Kidney (tissue), 22 donors: ENCODE measurements at places on chromosomes 1 and 21. TPM values are rescaled to one million over a fixed set of nuclear protein-coding genes. Genes with fewer than 3 reads are reported as not detected.

DNA sequence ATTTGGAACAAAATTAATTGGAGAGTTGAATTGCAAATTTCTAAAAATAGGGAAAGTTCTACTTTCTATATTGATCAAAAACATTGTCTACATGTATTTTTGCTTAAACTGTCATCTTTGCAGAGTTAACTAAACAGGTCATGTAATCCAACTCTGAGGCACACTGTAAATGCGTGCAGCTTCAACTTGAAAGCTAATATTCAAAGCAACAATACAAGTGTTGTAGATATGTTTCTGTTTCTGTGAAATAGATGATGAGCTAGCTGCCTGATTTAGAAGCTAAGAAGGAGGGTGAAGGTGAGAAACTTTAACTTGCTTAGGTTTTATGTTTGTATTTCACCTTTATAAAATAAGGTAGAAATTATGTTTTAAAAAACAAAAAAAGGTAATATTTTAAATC is 77.2 kb downstream of the IVNS1ABP start:
- no peaks in the 10 kb centered on the region for H3K4me1 ChIP-seq
- no peak for DNase-seq

- no peaks in the 10 kb centered on the region for H3K27me3 ChIP-seq
- H3K27ac ChIP-seq: no peak overlapping the region
- no peaks in the 10 kb centered on the region for H3K36me3 ChIP-seq
- no peak for DNase-seq
Observed at GRCh38 chr1:164423136-164423535, 135.8 kb upstream of the PBX1 start.

- H3K27me3 ChIP-seq: no peaks in the 10 kb centered on the region
- H3K4me1 ChIP-seq: no peaks in the 10 kb centered on the region
- DNase-seq: no peak
- H3K27ac ChIP-seq: no peak overlapping the region
Observed at GRCh38 chr1:38964140-38964548, 22.5 kb upstream of the RHBDL2 start.

GRCh38 chr21:38487901-38488639 is 10.2 kb downstream of the ERG start:
- H3K27me3 ChIP-seq: no peaks in the 10 kb centered on the region
- no peaks in the 10 kb centered on the region for H3K36me3 ChIP-seq
- peak overlapping the region; percentile 35 for H3K27ac ChIP-seq
- peaks cover 7% of the 10 kb centered on the region for H3K4me1 ChIP-seq
- no peak overlapping the region for H3K4me3 ChIP-seq

DNA sequence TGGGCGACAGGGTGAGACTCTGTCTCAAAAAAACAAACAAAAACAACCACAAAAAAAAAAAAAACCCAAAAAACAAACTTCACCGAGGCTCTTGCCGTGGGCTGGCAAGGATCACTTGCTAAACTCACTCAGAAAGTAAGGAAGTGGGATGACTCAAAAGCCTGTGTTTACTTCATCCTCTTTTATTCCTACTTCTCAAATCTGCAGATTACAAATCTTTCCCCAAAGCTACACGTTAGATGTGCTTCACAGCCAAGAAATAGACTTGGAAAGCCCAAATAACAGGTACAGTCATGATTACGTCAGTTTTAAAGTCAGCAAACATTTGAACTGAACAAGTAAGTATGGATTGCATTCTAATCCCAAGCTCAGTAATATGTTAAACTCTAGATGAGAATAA is 359.3 kb downstream of the ADGRL2 start:
- no peak overlapping the region for H3K27ac ChIP-seq
- no peak for DNase-seq
- no peaks in the 10 kb centered on the region for H3K27me3 ChIP-seq

- H3K36me3 ChIP-seq: peaks cover 15% of the 10 kb centered on the region
- H3K4me3 ChIP-seq: no peak overlapping the region
- peak overlapping the region; percentile 74 for H3K27ac ChIP-seq
- no peak for DNase-seq
- no peaks in the 10 kb centered on the region for H3K4me1 ChIP-seq
- no peaks in the 10 kb centered on the region for H3K27me3 ChIP-seq
Observed at GRCh38 chr1:161206411-161207140, 4.4 kb downstream of the NDUFS2 start.

DNA sequence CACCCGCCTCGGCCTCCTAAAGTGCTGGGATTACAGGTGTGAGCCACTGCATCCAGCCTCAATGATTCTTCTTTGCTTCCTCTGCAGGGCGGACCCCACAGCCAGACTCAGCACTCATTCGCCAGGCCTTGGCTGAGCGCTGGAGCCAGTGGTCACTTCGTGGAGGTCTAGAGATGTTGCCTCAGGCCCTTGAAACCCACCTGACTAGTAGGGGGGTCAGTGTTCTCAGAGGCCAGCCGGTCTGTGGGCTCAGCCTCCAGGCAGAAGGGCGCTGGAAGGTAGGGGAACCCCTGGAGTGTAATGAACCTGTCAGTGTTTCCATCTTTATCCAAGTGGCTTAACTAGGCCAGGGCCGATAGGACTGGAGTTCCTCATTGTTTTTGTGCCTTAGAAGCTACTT is 2.7 kb downstream of the PPOX start:
- no peak overlapping the region for H3K4me3 ChIP-seq
- H3K27me3 ChIP-seq: no peaks in the 10 kb centered on the region

Gene ADORA1
- polyA plus RNA-seq: 21.2 TPM

- H3K36me3 ChIP-seq: no peaks in the 10 kb centered on the region
- H3K4me1 ChIP-seq: no peaks in the 10 kb centered on the region
- no peaks in the 10 kb centered on the region for H3K27me3 ChIP-seq
- DNase-seq: no peak
- H3K27ac ChIP-seq: no peak overlapping the region
- H3K4me3 ChIP-seq: no peak overlapping the region
Observed at GRCh38 chr21:39126486-39126806, 56.8 kb downstream of the PSMG1 start.

DNA sequence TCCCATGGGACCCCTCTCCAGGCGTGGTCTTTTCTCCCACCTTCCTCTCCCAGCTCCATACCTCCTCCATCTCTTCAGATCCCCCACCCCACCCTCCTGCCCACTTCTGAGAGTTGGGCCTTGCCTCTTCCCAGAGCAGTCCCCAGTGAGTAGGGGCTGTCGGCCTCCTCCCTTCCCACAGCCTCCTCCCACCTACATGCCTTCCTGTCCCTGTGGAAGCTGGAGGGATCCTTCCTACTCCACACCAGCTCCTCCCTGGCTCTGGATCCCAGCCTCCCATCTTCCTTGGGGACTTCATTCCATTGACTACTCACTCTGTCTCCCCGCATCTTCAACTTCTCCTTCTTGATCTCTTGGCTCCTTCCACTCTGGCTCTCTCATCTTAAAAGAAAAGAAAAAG is 24.9 kb downstream of the KCNQ4 start:
- no peaks in the 10 kb centered on the region for H3K27me3 ChIP-seq
- no peak overlapping the region for H3K4me3 ChIP-seq
- H3K27ac ChIP-seq: no peak overlapping the region
- no peaks in the 10 kb centered on the region for H3K36me3 ChIP-seq

- no peak for DNase-seq
- H3K27me3 ChIP-seq: no peaks in the 10 kb centered on the region
- no peaks in the 10 kb centered on the region for H3K36me3 ChIP-seq
Observed at GRCh38 chr1:38197312-38198061, 150.9 kb upstream of the POU3F1 start.

Gene PCBP3
- 2.3 TPM for polyA plus RNA-seq

DNA sequence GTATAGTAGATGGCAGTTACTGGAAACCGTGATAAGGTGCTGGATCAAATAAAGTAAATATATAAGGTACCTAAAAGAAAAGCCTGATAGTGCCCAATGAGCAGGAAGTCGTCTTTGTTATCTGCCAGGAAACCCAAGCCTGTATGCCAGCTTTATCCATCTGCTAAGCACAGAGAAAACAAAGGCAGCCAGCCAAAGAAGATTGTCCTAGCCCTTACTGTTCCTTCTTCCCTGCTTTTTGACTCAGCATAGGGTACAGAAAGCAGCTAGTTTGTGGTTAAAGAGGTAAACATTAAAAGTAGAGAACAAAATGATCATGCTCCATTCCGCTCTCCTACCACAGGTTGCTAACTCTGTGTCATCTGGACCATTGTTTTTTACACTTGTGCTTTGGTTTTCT is 10.1 kb downstream of the KRTAP22-2 start:
- no peaks in the 10 kb centered on the region for H3K4me1 ChIP-seq
- DNase-seq: no peak
- no peaks in the 10 kb centered on the region for H3K36me3 ChIP-seq
- no peak overlapping the region for H3K27ac ChIP-seq
- no peak overlapping the region for H3K4me3 ChIP-seq

DNA sequence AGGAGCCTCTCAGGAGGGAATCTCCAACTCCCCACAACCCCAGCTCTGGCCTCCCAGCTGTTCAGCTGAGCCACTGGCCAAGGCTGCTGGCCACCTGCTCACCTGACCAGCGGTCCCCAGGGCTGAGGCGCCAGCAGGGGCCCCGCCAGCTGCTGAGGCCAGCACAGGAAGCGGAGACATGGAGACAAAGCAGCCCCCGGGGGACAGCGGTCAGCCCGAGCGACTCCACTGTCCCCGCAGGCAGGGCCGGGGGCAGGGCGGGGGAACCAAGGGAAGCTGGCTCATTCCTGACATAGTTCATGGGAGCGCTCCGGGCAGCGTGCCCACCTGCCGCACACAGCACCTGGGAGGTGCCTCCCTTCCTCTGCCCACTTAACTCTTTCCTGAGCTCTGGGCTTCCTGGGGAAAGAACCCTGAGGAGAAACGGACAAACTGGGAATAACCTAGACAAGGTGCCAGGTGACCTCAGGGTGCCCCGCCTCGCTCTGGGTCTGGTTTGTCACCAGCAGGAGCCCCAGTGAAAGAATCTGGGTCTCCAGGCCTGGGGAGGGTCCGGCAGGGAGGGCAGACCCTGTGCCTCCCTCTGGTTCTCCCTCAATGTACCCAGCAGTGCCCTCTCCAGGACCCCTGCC is 10.7 kb downstream of the EPHA2 start:
- H3K27me3 ChIP-seq: no peaks in the 10 kb centered on the region
- H3K4me1 ChIP-seq: peaks cover 4% of the 10 kb centered on the region
- H3K36me3 ChIP-seq: peaks cover 28% of the 10 kb centered on the region
- DNase-seq: peak; percentile 85

GRCh38 chr1:24708938-24709337 is 36.3 kb upstream of the CLIC4 start:
- no peaks in the 10 kb centered on the region for H3K27me3 ChIP-seq
- H3K36me3 ChIP-seq: no peaks in the 10 kb centered on the region
- no peak overlapping the region for H3K27ac ChIP-seq
- no peaks in the 10 kb centered on the region for H3K4me1 ChIP-seq
- no peak overlapping the region for H3K4me3 ChIP-seq

DNA sequence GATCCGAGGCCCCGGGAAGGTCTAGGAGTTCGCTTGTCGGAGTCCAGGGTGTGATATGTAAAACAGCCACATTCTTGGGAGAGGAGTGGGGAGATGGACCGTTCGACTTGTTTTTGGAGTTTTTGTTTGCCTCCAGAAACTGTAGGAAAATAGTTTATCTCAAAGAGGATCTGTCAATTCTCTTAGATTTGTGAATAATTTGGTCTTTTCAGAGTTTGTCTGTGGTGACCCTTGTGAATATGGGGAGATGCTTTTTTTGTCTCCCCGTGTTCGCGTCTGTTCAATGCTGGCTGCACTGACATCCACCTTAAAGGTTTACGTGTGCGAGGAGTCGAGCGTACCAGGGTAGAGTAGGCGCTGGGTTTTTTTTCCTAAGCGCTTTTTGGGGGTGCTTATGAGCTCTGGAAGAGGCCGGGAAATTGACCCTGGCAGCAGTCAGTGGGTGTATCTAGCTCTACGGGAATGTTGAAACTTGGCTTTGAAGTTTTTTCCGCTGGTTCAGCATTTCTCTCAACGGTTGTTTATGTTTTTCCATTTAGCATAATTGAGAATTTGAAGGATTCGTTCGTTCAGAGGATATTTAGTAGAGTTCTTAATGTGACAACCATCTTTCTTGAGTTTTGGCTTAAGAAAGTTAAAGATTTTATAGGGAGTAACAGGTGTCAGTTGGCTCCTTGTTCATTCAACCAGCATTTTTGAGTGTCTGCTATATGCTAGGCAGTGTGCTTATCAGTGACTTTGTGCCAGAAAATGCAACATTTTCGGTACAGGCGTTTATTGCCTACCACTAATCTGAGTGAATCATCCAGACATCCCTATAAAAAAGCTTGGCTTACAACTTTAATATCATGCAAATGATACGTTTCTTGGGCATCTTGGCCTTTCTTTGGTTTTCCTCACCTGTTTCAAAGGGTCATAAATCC is 1.2 kb downstream of the SZRD1 start:
- H3K27ac ChIP-seq: peak overlapping the region; percentile 96
- peaks cover 4% of the 10 kb centered on the region for H3K4me1 ChIP-seq

- peak; percentile 93 for DNase-seq
- H3K36me3 ChIP-seq: peaks cover 6% of the 10 kb centered on the region
- H3K27ac ChIP-seq: peak overlapping the region; percentile 11
- H3K27me3 ChIP-seq: no peaks in the 10 kb centered on the region
Observed at GRCh38 chr1:16048573-16049189, 5.1 kb downstream of the CLCNKB start.

DNA sequence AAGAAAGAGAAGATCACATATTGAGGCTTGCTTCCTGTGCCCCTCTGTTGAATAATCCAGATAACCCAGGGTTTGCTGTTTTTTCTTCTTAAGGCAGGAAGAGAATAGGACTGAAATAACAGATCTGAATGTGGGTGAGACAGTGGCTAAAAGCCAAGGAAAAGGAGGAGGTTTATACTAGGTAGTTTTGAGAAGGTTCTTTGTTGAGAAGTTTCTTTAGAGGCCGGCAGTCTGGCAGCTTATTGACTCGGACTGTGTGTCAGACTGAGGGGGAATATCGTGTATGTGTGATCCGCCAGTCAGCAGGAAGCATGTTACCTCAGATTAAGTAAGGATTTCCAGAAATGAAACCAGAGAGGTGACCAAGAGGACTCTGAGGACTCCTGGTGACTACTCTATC is 119.8 kb downstream of the PLA2G4A start:
- DNase-seq: no peak
- H3K4me3 ChIP-seq: no peak overlapping the region
- H3K36me3 ChIP-seq: no peaks in the 10 kb centered on the region
- no peak overlapping the region for H3K27ac ChIP-seq
- H3K27me3 ChIP-seq: no peaks in the 10 kb centered on the region

DNA sequence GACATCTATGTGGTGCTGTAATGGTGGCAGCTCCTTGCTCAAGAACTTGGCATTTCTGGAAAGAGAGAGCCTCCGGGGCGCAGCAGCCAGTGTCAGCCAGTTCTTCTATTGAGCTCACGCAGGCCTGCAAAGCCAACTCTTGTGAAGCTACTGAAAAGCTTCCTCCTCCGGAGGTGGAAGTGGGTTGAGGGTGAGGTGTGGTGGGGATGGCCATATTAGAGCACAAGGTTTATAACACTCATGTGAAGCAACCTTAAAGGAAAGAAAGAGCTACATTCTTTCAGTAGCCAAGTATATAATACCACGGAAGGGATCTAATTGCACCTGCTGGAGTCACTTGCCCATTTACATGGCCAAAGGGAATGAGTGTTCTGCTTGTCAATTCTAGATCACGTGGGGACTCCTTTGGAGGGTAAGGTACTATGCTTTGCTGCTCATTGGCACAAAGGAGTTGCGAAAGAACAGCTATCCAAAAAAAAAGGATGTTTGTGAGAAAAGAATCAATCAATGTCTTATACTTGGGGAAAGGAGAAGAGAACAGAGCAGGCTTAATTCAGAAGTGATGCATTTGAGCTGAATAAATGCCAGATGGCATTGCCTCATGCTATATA is 18.3 kb upstream of the MAP10 start:
- no peaks in the 10 kb centered on the region for H3K4me1 ChIP-seq
- H3K27ac ChIP-seq: no peak overlapping the region
